ENCODE measurements at places on chromosomes 7 and 10.

DNA sequence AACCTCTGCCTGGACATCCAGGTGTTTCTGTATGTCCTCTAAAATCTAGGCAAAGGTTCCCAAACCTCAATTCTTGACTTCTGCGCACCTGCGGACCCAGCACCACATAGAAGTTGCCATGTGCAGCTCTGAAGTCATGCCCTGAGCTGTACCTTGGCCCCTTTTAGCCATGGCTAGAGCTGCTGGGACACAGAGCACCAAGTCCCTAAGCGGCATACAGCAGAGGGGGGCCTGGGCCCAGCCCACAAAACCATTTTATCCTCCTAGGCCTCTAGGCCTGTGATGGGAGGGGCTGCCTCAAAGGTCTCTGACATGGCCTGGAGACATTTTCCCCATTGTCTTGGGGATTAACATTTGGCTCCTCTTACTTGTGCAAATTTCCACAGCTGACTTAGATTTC, 14.6 kb downstream of the TMEM243 start:
- no peak for DNase-seq

- no peak for DNase-seq
Observed at GRCh38 chr7:27351137-27351536, 108.5 kb downstream of the EVX1 start.

DNA sequence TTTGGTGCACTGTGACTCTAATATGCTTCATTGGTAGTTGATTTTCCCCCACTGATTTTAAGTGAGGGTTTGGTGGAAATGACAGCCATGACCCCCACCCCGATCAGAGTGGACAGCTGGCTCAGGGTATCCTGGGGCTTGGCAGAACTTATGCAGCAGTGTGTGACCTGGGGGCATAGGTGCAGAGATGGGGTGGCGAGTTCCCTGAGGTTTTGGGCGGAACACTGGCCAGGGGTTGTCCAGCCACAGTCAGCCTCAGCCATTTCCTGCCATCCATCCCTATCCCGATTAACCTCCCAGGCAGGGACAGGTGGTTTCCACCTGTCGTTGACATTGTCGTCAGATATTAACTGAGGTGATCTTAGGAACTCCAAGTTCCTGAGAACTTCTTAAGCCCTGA, 155.8 kb upstream of the CHST15 start:
- no peak for DNase-seq

- no peak for DNase-seq
Observed at GRCh38 chr7:16803125-16803524, 1.7 kb downstream of the AGR2 start.

DNA sequence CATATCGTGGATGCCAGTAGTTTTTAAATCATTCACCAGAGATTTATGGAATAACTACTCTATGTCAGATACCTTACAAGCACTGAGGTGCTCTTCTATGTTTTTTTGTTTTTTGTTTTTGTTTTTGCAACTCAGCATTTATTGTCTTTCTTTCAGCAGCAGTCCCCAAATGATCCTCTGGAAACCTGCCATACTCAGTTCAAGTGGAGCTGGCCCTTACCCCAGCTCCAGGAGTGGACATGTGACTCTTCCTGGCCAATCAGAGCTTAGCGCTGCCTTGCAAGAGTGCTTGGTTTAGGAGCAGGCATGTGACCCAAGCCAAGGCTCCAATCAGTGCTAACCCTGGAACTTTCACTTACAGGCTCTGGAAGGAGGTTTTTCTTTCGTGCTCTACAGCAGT, 356.6 kb upstream of the ZMIZ1 start:
- DNase-seq, result peak; percentile 63

GRCh38 chr7:38374507-38374906, 101.1 kb upstream of the TARP start:
- DNase-seq, result no peak

GRCh38 chr7:97005183-97006054, at the start of gene DLX6:
TSS of gene DLX6 (plus strand) at chr7:97005553. CDS start at chr7:97005978, 425 bp downstream.
- DNase-seq, result peak; percentile 98

DNA sequence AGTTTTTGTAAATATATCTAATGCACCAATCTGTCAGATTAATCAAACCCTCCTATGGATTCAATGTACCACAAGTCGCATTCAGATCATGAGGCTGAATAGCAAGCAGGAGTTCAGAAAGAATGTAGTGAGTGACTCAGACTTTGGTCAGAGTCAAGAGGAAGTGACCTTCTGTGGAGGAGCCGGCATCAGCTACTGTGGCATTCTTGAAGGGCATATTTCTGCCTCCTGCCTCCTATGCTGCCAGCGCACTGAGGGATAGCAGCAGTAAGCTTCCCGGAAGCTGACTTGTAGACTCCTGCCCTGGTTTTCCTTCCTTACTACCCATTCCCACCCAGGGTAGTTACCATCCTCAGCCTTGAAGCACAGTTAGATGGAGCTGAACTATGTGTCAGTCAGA, 867.5 kb downstream of the NRG3 start:
- no peak for DNase-seq

DNA sequence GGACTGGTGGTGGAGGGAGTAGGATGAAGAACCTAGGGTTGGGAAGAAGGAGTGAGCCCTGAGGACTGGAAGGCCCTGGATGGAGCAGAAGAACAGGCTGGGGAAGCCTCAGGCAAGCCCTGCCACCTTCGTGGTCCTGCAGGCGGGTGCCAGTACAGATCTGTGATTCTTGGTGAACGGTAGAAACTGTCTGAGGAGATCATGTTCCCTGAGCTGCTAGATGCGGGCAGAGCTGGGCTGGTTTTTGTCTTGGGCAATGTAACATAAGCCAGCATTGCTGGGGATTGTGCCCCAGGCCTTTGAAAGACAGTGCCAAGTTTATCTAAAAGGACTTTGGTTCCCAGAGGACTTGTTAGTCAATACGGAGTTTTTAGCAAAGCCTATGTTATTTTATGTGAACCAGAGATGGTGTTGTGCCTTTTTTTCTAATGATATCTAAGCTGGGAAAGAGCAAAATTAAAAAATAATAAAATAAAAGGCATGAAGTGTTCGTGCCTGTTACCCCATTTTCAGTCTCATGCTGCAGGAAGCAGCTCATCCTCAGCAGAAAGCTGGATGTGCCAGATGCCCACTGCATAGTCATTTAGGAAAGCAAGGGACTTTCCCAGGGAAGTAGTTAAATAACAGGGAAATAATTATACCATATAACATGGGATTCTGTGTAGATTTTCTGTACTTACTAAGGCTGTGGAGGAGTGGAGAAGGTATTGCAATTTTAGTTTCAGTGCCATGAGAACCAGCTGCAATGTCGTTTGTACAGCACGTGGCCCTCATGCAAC, 24.4 kb upstream of the FIGNL1 start:
- no peak for DNase-seq

DNA sequence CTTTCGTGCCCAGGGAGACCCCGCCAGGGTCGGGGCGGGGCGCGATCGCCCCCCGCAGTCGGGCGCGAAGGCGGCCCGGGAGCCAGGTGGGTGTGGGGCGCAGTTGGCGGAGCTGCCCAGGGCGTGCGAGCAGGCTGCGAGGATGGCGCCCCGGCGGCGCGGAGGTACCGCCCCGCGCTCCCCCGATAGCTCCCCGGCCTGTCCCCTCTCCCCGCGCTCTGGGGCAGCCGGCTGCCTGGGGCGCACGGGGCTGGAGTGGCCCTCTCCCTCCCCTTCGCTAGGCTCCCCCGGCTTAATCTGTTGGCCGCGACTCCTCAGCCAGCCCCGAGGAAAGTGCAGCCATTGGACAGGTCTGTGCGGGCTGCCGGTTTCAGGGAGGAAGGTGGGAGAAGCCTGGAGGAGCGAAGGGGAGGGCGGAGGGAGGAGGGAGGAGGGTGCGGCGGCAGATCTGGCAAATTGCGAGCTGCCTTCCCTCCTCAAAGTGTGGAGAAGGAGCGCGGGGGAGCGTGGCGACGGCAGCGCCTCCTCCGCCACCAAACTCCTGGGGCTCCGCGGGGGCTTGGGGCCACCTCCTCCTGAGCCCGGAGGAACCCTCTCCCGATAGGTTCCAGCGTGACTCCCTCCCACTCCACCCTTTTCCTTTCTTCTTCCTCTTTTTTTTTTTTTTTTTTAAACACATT, 361 bp upstream of the PLXDC2 start:
- DNase-seq, result peak; percentile 11

- peak; percentile 20 for DNase-seq
Observed at GRCh38 chr10:104816501-104816900, 175.4 kb downstream of the SORCS3 start.

- no peak for DNase-seq
Observed at GRCh38 chr10:59557052-59557451, 152.6 kb downstream of the SLC16A9 start.

- DNase-seq, result no peak
Observed at GRCh38 chr7:131173145-131173890, 154.4 kb upstream of the MKLN1 start.

DNA sequence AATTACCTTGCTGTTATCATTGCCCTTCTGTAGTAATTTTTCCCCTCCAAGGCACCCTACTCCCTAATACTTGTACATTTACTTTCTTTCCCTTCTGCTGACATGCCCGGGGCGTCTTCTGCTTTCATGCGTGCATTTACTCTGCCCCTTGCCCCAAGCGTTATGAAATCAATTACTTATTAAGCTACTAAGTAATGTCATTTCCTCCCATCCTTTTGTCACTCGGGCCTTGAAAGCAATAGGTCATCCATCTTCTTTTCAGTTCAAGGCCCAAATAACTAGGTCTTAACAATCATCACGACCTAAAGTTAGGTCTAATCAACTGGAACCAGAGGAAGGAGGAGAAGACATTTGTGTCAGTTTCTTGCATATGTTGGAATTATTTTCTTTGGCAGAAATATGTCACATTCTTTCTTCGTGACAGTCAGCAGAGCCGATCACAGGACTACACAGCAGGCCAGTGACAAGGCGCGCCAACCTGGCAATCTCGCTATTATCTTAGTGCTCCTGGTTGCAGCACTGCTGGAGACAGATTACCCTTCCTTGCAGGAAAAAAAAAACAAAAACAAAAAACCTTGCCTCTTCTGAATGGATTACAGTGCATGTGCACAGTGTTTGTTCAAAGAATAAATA, 179.2 kb downstream of the RELN start:
- no peak for DNase-seq

GRCh38 chr10:10532236-10532635, 485.4 kb upstream of the CELF2 start:
- no peak for DNase-seq

- no peak for DNase-seq
Observed at GRCh38 chr7:93941945-93942344, 20.4 kb downstream of the GNG11 start.

DNA sequence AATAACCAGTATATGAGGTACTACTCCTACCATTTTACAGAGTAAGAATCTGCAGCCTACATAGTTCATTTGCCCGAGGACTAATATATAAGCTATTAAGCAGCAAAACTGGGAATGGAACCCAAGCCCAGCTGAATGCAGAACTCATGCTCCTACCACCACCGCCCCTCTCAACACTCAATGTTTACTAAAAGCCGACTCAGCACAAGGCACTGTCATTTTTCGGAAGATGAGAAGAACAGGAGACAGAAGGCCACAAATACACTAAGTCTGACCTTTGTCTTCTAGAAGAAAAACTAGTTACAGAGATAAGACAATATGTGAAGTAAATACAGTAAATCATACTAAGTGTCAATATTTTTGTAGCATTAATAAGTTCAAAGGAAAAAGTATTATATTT, 40.6 kb upstream of the SLIT1 start:
- no peak for DNase-seq

- no peak for DNase-seq
Observed at GRCh38 chr10:8787649-8788048, 733.2 kb downstream of the GATA3 start.

DNA sequence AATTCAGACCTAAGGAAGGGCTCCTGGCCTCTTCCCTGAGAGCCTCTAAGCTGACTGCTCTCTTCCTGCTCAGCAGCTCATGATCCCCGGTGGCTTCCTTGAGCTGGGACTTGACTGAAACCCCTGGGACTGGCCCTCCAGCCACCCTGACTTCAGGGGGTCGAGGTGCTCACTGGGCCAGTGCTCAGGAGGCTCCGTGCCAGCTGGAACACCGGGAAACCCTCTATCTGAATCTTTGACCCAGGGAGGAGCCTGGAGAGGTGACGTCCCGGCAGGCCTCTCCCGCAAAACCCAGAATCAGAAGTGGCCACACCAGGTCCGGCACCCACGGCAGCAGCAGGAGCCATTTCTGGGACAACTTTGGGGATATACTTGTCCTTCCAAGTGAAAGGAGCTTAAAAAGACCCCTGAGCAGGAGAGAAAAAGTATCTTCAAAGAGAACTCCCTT, 110.7 kb downstream of the WDR37 start:
- DNase-seq, result no peak

GRCh38 chr10:26776258-26776657, 78.8 kb downstream of the PDSS1 start:
- DNase-seq, result no peak

- no peak for DNase-seq
Observed at GRCh38 chr7:124996778-124997177, 67.2 kb upstream of the POT1 start.
